ENCODE measurements at places on chromosomes 5 and 9.

- no peak for DNase-seq
Observed at GRCh38 chr9:135579889-135580660, 18.5 kb downstream of the PAEP start.

DNA sequence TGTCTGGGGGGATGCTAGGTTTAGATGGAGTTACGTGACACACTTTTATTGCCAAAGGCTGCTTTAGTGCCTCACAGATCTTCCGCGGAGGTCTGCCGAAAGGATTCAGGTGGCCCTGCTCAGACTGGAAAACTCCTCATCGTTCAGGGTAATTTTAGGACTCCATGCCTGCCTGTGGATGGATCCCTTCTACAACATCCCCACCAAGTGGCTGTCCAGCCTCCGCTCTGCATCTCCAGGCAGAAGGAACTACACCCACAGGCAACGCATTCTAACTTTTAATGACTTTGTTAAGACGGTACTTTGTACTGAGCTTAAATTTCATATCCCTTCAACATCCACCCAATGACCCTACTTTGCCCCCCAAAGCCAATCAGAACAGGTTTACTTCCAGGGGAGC is 29.4 kb downstream of the ATPSCKMT start:
- DNase-seq: no peak

- no peak for DNase-seq
Observed at GRCh38 chr9:129677456-129677855, 12.0 kb downstream of the PRRX2 start.

DNA sequence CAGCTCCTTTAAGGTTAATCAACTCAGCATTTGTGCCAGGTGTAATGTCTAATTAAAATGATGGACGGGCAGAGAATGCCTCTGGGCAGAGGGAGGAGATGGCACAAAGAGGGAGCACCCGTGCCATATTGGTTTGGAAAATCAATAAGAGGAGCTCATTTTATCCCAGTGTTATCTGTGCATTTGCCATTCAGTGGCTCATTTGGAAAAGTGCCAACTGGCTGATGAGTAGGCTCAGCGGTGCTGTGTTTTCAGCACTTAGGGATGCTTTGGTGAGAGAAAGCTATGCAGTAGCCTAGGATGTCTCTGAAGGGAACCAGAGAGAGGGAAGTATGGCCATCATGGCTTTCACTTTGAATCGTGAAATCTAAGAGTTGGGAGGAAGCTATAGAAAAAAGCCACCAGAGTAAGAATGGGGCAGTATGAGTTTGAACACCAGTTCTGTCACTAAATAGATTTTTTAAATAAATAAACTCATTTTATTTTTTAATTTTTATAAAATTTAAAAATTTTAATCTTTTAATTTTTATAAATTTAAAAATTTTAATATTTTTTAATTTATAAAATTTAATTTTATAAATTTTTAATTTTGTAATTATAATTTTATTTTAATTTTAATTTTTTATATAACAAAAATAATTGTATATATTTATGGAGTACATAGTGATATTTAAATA is 472.8 kb downstream of the BRINP1 start:
- DNase-seq: no peak

- no peak for DNase-seq
Observed at GRCh38 chr9:77916410-77916819, 115.2 kb downstream of the GNAQ start.

GRCh38 chr5:10702911-10703491 is 58.0 kb downstream of the DAP start:
- no peak for DNase-seq

GRCh38 chr5:66230551-66230950 is 86.5 kb downstream of the SREK1 start:
- no peak for DNase-seq

- DNase-seq: no peak
Observed at GRCh38 chr5:62030326-62030725, 275.7 kb upstream of the KIF2A start.

- no peak for DNase-seq
Observed at GRCh38 chr5:40688996-40689395, 9.3 kb downstream of the PTGER4 start.

DNA sequence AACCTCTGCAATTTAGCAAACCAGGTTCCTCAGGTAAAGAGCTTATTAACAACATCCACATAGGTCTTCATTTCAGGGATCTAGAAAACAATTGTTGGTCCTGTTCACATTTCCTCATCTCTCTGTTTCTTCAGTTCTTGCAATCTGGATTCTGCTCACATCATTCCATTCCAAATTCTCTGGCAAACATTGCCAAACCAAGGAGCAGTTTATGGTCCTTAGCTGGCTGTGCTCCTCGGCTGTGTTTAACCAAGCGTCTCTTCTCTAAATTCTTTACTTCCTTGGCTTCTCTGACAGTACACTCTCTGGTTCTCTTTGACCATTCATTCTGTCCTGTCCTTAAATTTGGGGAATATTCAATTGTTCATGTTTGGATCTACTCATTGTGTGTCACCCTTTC is 65.8 kb upstream of the RANBP3L start:
- DNase-seq: no peak

DNA sequence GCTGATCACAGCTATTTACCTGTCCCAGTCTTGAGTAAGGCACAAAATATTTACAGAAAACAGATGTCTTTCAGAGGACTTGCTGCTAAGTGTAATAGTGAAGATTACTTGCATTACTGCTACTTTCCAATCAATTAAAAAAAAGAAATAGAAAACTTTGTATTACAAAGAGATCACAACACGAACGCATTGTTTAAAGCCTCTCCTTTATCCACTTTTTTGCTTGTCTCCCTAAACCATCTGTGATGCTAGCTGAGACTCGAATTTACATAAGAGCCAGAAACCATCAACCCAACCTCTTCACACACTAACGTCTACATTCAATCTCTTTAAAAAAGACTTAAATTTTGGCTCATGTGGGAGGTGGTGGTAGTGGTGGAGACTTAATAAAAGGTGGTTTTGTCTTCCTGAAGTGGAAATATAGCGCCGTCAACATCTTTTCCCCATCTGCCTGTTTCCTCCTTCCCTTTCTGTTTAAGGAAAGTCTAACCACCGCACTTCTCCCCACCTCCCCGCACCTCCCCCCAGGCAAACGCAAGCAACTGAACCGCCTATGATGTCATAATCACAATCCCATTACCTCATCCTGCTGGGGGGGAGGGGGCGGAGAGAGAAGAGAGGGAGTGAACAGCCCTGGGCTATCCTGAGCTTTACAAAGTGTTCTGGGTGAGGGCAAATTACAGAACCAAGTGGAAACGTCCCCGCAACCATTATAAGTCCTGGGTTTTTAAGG is 948 bp upstream of the FAM53C start:
- DNase-seq: no peak

Data from stimulated activated naive CD8-positive, alpha-beta T cell treated with anti-CD3 and anti-CD28 coated beads, Interleukin-15, amount 100 ng/mL, for 72 hours (primary cell).